ENCODE measurements at places on chromosomes 16 and 17.
A peak's percentile ranks its signal among the peaks of the same experiment; 100 is the strongest.

DNA sequence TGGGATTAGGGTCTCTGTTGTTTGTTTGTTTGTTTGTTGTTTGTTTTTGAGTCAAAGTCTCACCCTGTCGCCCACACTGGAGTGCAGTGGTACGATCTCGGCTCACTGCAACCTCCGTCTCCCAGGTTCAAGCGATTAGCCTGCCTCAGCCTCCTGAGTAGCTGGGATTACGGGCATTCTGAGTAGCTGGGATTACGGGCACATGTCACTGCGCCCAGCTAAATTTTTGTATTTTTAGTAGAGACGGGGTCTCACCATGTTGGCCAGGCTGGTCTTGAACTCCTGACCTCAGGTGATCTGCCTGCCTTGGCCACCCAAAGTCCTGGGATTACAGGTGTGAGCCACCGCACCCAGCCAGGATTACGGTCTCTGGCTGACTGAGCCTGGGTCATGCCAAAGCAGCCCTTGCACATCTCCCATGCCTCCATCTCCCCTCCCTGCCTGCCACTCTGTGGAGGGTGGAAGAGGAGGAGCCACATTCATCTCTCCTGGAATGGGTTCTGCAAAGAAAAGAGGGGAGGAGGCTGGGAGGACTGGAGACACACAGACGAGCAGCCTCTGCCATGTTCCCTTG, 59.2 kb downstream of the BEAN1 start:
- DNase-seq: no peak

- no peak for DNase-seq
Measured at GRCh38 chr17:57945996-57946797, 9.0 kb downstream of the CUEDC1 start.

GRCh38 chr16:78269256-78269655, 169.8 kb downstream of the WWOX start:
- DNase-seq: no peak

DNA sequence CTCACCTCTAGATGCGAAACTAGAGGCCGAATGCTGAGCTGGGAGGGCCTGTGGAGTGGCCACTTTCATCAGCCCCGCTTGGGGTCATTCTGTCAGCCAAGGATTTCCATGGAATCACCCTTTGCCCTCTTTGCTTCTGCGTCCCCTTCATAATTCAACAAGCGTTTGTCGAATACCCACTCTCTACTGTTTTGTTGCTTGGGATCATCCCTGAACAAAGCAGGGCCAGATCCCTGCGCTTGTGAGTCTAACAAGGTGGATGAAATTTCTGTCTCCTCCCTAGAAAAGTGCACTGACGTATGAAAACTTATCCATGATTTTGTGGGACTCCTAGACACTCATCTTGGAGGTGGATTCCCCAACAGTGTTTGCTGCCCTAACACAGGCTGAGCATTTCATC, 3.3 kb upstream of the SLC12A3 start:
- DNase-seq: no peak

- no peak for DNase-seq
Measured at GRCh38 chr17:9026741-9027140, 5.4 kb downstream of the NTN1 start.

GRCh38 chr16:13414154-13414553, 505.8 kb upstream of the ERCC4 start:
- no peak for DNase-seq

DNA sequence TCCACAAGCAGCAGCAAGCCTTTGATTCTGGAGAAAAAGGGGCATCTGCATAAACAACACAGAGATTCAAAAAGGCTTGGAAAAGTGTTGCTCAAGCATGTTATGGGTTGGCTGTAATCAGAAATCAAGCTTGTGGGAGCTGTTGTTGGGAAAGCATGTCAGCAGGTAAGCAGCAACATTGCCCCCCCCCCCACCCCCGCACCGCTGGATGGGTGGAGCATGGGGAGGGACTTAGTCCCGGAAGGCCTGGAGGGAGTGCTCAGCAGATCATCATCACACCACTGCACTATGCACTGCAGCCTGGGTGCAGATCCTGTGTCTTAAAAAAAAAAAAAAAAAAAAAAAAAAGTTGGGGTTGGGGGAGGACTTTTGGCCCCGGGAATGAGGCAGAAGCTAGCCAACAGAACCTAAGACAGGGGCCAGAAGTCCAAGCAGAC, 16.8 kb upstream of the AKAP1 start:
- DNase-seq: peak; percentile 15

GRCh38 chr17:62941358-62941991, 24.6 kb upstream of the TANC2 start:
- DNase-seq: no peak

DNA sequence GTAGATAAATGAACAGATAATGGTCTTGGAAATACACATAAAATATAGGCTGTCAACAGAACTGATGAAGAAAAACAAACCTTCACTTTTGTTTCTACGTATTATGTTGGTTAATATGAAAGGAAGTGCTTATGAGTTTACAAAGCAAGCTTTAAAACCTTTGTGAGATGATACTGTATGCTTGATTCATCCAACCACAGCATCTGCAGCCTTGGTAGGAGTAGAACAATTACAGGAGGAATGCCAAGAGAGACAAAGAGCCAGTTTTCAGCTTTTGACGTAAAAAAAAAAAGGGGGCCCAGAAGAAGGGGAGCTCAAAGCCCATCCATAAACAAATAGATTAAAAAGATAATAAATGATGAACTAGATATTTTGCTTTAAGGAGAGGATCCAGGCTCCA, 13.3 kb downstream of the FAM20A start:
- DNase-seq: no peak

DNA sequence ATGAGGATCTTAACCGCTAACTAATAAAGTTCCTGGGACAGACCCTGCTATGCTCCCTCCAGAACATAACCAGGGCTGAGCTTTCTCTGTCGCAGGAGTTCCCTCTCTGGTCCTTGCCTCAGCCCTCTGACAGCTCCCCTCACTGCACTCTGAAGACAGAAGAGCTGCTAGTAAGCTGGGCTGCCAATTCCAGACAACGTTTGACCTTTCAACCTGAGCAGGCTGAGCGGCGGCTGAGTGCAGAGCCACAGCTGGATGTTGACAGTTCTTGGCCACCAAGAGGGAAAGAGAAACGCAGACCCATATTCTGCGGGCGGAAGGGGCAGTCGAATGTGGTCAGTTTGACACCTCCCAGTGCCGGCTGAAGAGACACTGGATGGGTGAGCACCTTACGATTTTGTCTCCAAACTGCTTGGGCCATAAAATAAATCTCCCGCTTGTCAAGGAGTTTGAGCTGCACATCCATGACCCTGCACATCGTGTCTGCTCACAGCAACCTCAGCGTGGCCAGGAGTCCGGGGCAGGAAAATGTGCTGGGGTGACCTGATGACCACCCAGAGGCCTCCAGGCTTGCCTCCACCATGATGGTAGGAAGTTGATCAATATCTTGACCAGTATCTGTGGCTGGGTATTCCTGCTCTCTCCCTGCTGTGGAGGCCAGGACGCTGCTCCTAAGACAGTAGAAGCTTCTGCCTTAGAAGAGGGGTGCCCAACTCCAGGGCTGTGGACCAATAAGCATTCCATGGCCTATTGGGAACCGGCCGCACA, 209.2 kb downstream of the PARN start:
- no peak for DNase-seq

DNA sequence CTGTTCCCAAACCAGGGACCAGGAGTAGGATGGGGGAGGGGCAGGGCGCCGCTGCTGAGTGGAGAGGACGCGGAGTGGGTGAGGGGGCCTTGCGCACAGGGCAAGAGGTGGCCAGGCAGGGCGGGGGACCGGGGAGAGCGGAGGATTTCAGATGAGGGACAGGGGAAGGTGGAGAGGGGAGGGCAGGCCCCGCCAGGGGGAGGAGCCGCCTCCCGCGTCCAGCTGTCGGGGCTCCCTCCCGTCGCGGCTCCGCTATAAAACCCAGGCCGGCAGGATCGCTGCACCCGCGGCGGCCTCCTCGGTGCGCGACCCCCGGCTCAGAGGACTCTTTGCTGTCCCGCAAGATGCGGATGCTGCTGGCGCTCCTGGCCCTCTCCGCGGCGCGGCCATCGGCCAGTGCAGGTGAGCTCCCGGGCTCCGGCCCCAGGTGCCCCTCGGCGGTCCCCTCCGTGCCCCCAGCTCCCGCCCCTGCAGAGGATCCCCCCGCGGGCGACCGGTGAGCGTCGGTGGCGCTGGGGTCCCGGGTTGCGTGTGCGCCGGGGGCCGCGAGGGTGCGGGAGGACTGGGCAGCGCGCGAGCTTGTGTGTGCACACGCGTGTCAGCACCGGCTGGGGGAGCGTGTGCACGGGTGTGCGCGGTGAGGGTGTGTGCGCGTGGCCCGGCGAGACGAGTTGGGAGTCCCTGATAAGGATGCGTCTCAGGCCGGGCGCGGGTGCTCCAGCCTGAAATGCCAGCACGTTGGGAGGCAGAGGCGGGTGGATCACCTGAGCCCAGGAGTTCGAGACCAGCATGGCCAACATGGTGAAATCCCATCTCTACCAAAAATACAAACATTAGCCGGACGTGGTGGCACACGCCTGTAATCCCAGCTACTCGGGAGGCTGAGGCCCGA, at the start of gene CA4:
TSS of gene CA4 (plus strand) at position 283 of the 892 bp plus-strand sequence. CDS start at position 345, 62 bp downstream.
- DNase-seq: no peak

DNA sequence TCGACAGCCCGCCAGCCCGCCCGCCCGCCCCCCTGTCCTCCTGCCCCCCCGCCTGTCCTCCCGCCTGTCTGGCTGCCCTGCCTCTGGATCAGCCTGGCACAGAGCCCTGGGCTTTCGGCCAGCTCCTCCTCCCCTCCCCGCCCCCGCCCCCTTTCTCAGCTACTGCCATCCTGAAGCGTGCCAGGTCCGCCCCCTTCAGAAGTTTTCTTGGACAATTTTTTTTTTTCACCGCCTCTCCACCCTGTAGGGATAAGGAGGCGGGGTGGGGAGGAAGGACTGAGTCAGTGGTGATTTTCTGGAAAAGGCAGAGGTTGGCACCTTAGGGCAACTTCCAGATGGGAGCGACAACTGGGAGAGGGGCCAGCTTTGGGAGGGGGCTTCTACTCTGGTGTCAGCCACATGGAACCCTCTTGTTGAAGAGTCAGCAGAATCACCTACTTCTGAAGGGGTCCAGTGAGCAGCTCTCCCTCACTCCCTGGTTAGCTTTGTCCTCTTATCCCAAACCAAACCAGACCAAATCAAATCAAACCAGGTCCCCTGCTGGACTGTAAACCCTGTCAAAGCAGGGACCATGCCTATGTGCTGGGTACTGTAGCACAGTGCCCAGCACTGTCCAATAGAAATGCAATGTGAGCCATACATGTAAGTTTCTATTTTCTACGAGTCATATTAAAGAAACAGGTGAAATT, 19.7 kb downstream of the IGF2BP1 start:
- no peak for DNase-seq

DNA sequence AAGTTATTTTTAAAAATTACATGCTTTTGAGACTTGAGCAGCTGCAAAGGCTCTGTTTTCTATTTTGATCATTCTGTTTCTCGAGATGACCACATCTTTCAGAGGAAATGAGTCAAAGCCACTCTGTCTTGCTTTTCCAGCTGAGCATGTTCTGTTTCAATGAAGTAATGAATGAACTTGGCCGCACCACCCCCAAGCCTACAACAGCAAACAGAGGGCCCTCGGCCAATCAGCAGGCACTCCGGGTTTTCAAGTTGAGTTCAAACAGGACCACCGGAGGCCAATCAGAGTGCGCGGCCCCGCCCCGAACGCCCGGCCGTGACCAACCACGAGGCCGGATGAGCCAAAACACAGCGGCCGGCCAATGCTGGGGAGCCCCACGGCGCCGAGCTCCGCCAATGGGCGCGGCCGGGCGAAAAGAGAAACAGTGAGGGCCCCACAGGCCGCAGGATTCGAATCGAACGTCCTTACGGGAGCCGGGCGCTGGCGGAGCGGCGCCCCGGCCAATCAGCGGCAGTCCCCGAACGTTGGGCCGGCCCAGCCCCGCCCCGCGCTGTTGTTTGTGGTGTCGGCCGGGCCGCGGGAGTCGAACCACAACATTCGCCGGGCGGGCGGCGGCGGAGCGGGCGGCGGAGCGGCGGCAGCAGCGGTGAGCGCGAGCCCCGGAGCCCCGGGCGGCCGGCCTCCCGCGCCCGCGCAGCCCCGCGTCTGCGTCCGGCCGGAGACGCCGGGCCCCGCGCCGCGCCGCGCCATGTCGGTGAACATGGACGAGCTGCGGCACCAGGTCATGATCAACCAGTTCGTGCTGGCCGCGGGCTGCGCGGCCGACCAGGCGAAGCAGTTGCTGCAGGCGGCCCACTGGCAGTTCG, at the start of gene UBALD2:
TSS of gene UBALD2 (plus strand) at position 594 of the 869 bp plus-strand sequence. CDS start at position 752, 158 bp downstream.
- DNase-seq: peak; percentile 100

DNA sequence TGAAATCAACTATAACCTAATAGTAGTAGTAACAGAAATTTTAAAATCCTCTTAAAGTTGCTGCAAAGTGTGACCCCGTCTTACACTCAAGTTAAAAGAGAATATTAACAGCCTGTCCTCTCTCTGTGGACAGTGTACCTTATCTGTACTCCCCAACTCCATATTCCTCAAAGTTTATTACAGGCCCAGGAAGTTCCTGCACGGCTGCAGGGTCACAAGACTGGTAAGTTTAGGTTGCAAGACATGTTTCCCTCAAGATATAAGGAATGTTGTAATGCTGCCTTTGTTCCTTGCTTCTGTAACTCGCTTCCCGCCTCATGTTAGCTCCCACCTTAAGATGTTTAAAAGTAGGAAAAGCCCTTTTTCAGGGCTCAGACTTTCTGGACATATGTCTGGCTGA, 72.2 kb downstream of the ITFG1 start:
- DNase-seq: no peak

- DNase-seq: no peak
Measured at GRCh38 chr16:87322360-87322759, 5.2 kb upstream of the C16orf95 start.

DNA sequence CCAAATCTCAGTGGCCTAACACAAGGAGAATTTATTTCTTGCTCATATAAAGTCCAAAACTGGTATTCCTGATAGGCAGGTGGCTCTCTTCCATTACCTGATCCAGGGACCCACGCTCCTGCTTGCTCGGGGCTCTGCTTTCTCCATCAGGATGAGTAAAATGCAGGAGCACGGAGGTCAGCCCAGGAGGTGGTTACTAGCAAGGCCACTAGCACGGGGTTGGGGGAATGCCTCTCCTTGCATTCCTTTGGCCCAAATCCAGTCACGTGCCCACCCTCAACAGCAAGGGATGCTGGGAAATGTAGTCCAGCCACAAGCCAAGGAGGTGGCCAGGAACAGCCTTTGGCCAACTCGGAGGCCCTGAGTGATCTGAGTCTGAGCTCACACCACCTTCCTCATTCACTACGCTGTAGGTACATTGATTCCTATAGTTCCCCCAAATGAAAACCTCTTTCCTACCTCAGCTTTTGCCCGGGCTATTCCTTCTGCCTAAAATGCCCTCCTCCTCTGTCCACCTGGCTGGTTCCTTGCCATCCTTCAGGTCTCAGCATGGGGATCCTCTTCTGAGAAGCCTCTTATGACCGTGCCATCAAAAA, 38.3 kb upstream of the HAPSTR1 start:
- peak; percentile 47 for DNase-seq

DNA sequence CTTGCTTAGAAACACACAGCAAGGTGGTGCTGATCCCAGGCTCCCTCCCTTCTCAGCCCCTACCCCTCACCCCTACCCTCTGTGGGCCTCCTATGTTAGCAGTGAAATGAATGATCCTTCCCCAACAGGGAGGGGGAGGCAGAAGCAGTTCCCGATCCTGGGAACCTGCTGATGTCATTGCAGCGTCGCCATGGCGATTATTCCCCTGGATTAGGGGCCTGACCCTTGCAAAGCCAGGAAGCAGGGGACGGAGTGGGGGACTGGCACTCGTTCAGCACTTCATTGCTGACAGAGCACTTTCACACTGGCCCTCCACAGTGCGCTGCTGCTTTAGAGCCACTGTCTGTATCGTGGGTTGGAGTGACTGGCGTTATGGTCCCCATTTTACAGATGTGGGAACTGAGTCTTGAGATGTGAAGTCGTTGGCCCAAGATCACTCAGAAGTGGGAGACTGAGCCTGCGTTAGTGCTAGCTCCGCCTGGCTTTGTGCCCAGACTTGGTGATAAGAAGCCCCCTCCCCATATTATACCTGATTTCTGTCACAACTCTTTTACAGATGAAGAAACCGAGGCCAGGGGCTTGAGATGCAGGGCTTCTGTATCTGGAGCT, 26.6 kb downstream of the LASP1 start:
- no peak for DNase-seq
